Small intestine (tissue), 16 donors: ENCODE measurements at places on chromosomes 16 and 17. TPM values are rescaled to one million over a fixed set of nuclear protein-coding genes. Genes with fewer than 3 reads are reported as not detected.

DNA sequence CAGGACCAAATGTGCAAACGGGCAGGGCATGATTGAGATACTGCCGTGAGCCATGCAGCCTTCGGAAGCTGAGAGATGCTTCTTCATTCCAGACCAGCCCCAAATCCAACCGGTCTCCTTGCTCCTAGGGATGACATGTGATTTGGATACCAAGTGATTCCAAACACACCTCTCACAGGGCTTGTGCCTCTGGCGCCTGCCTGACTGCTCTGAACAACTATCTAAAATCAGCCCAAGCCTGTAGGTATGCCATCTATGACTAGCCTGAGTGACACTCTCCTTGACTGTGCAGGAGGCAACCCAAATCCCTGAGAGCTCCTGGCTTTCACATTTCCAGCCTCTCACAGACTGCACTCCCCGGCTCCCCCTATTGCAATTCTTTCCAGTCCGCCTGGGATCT lies 20.3 kb downstream of the DYNC1LI2 start:
- no peak for DNase-seq

GRCh38 chr16:2924901-2925755 lies 13.4 kb downstream of the FLYWCH1 start:
- DNase-seq = no peak

C17orf50 gene
- not detected for polyA plus RNA-seq

ADAM11 gene
- not detected for polyA plus RNA-seq

DNA sequence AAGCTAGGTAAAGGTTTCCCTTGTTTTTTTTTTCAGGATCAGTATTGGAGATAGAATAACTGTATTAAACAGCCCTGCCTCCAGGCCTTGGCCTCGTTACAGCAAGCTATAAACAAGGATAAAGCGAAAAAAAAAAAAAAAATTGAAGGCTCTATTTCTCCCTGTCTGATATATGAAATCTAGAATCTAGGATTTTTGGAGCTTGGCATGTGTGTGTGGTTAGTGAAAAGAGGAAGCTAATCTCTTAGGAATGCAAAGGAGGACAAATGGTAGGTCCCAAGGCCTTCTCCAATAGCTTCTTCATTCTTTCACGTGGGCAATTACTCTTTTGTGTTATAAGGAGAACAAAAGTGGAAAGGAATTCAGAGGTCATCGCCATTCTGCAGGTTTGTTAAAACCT lies 470.3 kb downstream of the TMEM114 start:
- no peak for DNase-seq

DNA sequence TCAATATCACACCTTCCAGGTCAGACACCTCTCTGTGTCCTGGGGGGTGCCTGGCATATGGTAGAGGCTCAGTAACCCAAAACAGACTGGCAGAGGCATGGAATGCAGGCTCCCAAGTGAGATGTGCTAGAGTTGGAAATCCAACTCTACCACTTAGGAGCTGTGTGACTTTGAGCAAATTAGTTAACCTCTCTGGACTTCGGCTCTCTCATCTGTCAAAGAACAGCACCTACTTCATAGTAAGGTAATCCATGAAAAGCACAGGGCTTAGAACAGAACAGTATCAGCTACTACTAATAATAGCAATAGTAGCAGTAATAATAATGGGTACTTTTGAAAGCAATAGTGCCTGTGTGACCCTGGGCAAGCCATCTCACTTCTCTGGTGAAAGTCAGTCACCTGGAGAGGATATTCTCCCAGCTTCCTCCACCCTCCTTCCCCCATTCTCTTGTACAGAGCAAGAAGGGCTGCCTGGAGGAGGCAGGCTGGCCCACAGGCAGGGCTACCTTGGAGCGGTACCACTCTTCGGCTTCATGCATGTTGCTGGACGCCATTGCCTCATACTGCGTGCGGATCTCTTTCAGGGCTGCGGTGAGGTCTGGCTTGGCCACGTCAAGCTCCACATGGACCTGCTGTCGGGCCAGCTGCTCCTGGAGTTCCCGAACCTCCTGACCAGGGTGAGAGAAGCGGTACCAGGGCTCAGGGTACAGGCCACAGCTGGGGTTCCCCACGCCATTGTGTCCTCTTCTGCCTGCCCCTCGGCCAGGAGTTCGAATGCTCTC lies 2.3 kb downstream of the GFAP start:
- no peak for DNase-seq

DNA sequence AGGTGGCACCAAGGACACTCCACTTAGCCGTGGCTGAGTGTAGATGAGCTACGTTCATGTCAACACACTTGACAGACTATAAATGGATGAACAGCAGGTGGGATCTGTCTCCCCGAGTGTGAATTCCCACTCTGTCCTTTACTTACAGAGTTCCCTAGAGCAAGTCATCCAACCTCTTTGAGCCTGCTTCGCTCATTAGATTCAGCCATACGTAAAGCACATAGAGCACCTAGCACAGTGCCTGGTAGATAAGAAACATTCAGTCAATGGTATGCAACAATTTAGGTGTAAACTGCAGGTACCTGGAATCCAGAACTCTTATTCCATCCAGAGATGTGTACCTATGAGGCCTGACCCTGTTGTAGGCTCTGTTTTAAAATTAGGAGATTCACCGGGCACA lies 227.8 kb upstream of the C16orf82 start:
- no peak for DNase-seq

GRCh38 chr16:10957771-10958482 lies 13.6 kb downstream of the CLEC16A start:
- no peak for DNase-seq

HOXB9 gene
- polyA plus RNA-seq = 0.54 TPM

GRCh38 chr17:20279631-20280030 lies 187.7 kb downstream of the LGALS9B start:
- DNase-seq = no peak
